ENCODE measurements at places on chromosomes 11 and 22.

DNA sequence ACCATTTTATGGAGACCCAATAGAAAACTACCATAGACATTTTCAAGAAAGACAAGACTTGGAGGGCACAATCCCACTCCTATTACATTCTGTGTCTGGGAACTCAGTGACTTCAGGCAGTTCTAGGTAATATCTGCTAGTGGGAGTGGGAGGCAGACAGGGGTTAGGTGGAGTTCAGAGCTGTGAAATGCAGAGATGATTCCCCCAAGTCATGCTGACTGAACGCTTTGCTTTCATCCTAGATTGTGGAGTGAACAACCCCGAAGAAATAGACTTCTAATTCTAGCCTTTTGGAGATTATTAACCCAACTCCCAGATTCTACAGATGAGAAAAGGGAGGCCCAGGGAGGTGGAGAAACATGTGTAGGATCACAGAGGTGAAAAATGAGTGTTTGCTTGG, 437.8 kb upstream of the CADM1 start:
- no peak for DNase-seq

GRCh38 chr11:86486261-86487030, 111.8 kb downstream of the CCDC81 start:
- no peak for DNase-seq

- no peak for DNase-seq
These were observed 237.3 kb upstream of the NCAM1 start for GRCh38 chr11:112723676-112724495.

- peak; percentile 86 for DNase-seq
These were observed 19.3 kb downstream of the SCARF2 start for GRCh38 chr22:20418211-20418788.

- DNase-seq = no peak
These were observed 377.2 kb downstream of the BRD1 start for GRCh38 chr22:49450498-49450897.

- no peak for DNase-seq
These were observed 129.9 kb downstream of the WT1 start for GRCh38 chr11:32305460-32305859.

DNA sequence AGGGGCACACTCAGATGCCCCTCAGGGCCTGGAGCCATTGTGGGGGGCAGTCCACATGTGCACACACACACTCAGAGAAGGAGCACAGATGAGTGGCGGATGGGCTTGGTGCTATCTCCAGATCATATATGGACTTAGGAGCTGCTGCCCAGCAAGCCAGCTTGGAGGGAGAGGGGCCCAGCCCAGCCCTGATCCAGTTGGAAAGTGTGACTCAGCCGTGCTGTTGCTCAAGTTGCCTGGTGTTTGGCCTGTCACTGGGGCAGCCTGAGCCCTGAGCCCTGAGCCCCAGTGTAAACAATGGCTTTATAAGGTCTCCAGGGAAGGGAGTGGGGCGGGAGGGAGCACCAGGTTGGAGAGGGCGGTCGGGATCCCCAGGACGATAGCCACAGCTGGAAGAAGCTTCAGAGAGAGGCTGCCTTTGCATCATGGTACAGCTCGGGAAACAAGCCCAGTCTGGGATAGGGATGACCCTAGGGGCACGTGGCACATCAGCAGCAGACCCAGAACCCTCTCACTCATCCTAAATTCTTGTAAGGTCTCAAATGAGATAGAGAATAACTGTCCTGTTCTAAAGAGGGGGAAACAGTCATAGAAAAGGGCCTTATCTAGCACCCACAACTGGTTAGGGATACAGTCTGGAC, 4.8 kb downstream of the SELENOM start:
- DNase-seq = no peak

DNA sequence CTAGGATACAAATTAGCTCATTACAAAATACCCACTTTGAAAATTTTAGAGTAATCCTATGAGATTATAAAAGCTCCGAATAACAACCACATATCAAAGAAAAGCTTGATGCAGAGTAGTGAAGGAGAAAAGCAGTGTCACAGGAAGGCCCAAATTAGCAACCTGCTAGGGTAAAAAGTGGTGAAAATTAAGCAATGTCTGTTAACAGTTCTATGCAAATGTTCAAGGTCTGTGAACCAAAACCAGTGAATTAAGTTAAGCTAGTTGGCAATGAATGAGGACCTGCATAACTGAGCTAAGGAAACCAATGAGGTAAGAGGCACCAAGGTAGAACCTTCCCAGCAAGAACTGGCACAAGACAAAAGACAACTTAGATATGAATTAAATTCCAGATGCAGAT, 29.6 kb downstream of the PRDM10 start:
- no peak for DNase-seq

- no peak for DNase-seq
These were observed 21.0 kb upstream of the RAB30 start for GRCh38 chr11:83092488-83093384.

- DNase-seq = no peak
These were observed 32.9 kb downstream of the APLP2 start for GRCh38 chr11:130102301-130103249.

DNA sequence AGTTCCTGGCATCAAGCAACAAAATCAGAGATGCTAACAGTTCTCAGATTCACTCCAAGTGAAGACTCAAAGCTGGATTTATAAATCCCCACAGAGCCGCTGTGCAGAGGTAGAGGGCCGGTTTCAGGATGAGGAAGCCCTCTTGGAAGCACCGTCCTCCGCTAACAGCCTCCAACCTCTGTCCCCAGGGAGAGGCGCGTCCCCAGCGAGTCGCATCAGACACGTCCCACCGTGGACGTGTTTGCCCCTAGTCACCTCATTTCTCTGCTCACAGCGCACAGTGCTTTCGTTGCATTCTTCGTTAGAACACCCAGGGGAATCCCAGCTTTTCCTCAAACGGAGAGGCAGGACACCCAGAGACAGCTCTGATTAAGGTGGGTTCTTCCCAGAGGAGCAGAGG, 642.9 kb downstream of the BRD1 start:
- DNase-seq = no peak

- DNase-seq = no peak
These were observed 13.0 kb downstream of the PAX6 start for GRCh38 chr11:31798057-31798553.

- DNase-seq = no peak
These were observed 78.3 kb downstream of the MICAL2 start for GRCh38 chr11:12188548-12189317.

- no peak for DNase-seq
These were observed 149.6 kb upstream of the OPCML start for GRCh38 chr11:133681901-133682300.

DNA sequence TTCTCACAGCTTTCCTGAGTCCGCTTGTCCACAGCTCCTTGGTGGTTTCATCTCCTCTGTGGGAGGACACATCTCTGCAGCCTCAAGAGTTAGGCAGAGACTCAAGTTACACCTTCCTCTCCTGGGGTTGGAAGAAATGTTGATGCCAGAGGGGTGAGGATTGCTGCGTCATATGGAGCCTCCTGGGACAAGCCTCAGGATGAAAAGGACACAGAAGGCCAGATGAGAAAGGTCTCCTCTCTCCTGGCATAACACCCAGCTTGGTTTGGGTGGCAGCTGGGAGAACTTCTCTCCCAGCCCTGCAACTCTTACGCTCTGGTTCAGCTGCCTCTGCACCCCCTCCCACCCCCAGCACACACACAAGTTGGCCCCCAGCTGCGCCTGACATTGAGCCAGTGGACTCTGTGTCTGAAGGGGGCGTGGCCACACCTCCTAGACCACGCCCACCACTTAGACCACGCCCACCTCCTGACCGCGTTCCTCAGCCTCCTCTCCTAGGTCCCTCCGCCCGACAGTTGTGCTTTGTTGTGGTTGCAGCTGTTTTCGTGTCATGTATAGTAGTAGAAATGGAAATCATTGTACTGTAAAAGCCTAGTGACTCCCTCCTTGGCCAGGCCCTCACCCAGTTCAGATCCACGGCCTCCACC, 11.7 kb downstream of the RASD2 start:
- DNase-seq = peak; percentile 92

- DNase-seq = no peak
These were observed 19.9 kb downstream of the MMP10 start for GRCh38 chr11:102760344-102761035.

DNA sequence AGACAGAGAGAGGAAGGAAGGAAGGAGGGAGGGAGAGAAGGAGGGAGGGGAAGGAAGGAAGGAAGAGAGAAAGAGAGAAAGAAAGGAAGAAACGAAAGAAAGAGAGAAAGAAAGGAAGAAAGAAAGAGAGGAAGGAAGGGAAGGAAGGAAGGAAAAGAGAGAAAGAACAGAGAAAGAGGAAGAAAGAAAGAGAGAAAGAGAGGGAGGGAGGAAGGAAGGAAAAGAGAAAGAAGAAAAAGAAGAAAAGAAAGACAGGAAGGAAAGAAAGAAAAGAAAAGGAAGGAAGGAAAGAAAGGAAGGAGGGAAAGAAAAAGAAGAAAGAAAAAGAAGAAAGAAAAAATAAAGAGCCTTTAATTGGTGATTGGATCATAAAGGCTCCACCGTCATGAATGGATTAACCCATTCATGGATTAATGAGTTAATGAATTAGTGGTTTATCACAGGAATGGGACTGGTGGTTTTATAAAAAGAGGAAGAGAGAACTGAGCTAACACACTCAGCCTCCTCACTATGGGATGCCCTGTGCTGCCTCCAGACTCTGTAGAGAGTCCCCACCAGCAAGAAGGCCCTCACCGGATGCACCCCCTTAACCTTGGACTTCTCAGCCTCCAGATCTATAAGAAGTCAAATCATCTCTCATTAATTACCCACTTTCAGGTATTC, 9.0 kb upstream of the PLAAT2 start:
- DNase-seq = no peak

- DNase-seq = no peak
These were observed 167.2 kb upstream of the ZBED5 start for GRCh38 chr11:11025087-11025486.

DNA sequence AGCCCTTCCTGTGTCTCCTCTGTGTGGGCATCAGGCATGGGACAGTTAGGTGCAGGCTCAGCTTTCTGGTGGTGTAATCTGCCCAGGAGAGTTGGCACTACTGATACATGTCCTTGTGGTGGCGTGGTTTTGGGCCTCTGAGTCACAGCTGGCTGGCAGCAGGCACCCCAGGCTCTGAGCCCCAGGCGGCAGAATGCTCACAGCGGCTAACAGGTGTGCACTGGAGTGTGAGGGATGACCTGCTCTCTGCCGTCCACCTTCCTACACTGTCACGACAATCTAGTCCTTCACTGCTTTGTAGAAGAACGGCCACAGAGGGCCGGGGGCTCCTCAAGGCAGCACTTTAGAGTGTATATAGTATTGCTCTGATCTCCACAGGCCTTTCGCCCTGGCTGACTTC, 100.3 kb upstream of the PITPNB start:
- peak; percentile 40 for DNase-seq

GRCh38 chr11:45053736-45054446, 92.5 kb upstream of the PRDM11 start:
- DNase-seq = no peak

DNA sequence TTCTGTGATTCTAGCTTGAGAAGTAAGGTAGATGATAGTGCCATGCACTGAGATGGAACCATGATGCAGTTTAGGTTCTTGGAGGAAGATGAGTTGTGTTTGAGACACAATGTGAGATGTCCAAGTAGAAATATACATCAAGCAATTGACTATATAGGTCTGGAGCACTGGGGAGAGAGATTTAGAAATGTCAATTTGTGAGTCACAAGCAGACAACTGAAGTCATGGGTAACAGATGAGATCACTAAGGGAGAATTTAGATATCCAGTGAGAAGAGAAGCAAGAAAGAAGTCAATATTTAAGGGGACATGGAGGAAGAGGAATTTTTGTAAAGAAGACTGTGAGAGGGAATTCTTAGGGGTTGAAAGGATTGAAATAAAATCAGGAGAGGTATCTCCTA, 65.1 kb upstream of the RRAS2 start:
- DNase-seq = no peak

GRCh38 chr11:34250732-34251588, 106.8 kb downstream of the ABTB2 start:
- DNase-seq = peak; percentile 80

DNA sequence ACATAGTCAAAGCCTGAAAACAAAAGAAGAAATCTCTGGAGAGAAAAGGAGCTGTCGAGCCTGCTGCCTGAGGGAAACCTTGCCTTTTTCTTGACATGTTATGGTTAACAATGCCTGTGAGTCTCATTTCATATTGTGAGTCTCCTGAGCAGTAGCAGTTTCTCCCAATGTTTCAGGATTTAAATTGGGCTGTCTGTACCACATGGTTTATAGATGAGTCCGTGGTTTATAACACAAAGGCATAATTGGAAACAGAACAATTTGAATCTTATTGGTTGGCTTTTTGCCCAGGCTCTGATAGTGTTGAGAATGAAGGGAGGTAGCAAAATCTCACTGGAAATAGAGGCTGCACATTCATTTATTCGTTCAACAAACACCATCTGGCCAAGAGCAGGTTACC, 540.9 kb downstream of the RAB38 start:
- no peak for DNase-seq

- DNase-seq = no peak
These were observed 176.2 kb downstream of the BUD13 start for GRCh38 chr11:116596346-116597260.

DNA sequence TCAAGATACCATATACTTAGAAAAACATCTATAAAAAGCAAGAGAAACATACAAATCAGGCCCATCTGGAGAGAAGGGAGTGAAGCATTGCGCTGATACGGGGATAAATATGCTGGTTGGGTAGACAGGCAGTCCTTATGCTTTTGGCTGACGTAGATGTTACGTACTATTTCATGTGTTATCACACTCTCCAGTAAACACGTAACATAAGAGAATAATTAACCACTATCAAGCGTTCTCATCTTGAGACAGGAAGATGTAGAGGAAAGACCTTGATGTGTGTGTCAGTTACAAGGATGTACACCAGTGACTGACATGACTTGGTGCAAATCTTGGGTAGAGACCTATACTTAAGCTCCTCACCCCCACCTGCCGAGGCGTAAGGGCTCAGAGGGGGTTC, 86.7 kb upstream of the PRODH start:
- DNase-seq = no peak

DNA sequence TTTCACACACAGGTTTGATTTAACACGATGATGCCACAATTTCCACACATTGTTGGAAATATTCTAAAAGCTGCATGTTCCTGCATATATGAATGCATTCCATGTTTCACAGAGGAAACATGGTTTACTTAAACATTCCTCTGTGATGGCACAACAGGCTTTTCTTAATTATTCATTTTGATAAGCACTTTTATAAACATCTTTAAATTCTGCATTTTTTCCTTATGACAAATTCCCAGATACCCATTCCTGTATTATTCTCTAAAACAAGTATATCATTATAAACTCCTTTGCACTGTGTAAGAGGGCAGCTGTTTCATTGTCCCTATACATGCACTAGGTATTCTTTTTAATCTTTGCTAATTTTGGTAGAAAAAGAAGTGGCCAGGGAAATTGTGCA, 532.3 kb downstream of the SOX6 start:
- no peak for DNase-seq

All from activated CD8-positive, alpha-beta memory T cell treated with anti-CD3 and anti-CD28 coated beads, Interleukin-2, amount 50 U/mL, for 48 hours (primary cell).